ENCODE measurements at places on chromosomes 11 and 22. TPM values are rescaled to one million over a fixed set of nuclear protein-coding genes. Genes with fewer than 3 reads are reported as not detected.

DNA sequence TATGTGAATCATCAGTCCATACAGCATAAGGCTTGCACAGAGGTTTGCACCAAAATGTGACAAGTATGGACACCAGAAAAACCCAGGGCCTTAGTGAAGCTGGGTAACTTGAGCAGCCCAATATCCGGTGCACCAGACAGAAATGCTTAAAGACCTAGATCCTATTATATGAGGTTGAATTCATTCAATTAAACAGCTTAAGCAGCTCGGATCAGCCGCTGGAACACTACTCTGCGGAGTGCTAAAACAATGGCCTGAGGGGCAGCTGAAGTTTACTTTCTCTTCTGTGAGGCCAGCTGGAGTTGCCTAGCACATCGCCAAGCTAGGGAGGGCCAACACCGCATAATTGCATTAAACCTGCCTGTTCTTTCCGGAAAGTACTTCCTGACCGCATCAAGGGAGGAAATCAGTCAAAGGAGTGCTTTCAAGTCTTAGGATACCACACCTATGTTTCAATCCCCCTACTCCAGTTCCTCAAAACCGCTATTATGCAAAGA, 17.0 kb upstream of the FAM181B start:
- H3K36me3 ChIP-seq: no peaks in the 10 kb centered on the region
- DNase-seq: no peak
- no peaks in the 10 kb centered on the region for H3K27me3 ChIP-seq

- no peak overlapping the region for H3K27ac ChIP-seq
- H3K36me3 ChIP-seq: no peaks in the 10 kb centered on the region
- no peak overlapping the region for H3K4me3 ChIP-seq
- no peaks in the 10 kb centered on the region for H3K27me3 ChIP-seq
- DNase-seq: no peak
Measured at GRCh38 chr11:23502826-23503225, 642.6 kb upstream of the CCDC179 start.

DNA sequence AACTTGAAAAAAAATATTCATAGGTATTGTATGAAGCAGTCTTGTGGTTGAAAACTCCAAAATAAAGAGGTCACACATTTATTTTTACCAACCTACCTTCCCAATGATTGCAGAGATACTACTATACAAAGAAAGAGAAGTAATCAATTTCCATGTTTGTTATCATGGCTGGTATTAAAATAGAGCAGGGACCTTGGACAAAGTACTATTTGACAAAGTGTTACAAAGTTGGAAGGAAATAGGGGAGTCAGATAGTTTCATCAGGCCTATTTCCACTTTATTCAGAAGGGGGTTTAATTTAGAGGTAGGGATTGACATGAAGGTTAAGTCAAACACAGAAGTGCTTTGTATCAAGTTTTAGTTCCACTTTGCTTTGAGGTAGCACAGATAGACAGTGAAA, 34.4 kb upstream of the KIRREL3 start:
- no peaks in the 10 kb centered on the region for H3K36me3 ChIP-seq
- H3K4me1 ChIP-seq: no peaks in the 10 kb centered on the region
- H3K4me3 ChIP-seq: no peak overlapping the region
- no peaks in the 10 kb centered on the region for H3K27me3 ChIP-seq
- DNase-seq: no peak

GRCh38 chr22:46518542-46519325, 18.7 kb downstream of the CELSR1 start:
- no peak overlapping the region for H3K4me3 ChIP-seq
- no peaks in the 10 kb centered on the region for H3K4me1 ChIP-seq
- H3K36me3 ChIP-seq: no peaks in the 10 kb centered on the region

DNA sequence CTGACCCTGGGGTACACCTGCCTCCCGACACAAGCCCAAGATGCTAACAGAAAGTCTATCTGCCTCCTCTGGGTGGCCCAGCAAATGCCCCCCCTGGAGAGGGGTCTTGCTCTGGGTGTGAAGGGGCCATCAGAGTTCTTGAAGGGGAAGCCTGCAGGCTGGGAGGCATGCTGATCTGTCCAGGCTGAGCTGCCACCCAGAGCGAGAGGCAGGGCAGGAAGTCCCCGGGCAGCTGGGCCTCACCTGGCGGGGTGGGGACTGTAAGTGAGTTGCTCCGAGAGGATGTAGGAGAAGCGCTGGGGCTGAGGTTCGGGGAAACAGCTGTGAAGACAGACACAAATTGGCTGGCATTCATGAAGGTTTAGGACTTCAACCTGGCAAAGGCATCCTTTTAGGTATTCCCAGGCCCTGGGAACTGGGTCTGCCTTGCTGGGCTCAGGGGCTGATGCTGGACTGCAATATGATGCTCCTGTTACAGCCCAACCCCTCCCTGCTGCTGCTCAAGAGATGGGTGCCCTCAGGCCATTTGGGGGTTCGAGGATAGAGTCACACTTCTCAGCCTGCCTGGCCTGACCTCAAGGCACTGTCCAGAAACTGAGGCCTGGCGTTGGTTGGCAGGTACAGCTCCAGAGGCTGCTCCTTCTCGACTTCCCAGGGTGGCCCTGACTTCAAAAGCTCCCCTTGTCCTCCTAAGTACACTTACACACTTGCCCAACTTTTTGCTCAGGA, 60.2 kb upstream of the LYVE1 start:
- H3K27ac ChIP-seq: no peak overlapping the region
- H3K4me3 ChIP-seq: no peak overlapping the region
- no peaks in the 10 kb centered on the region for H3K36me3 ChIP-seq
- no peak for DNase-seq
- H3K4me1 ChIP-seq: no peaks in the 10 kb centered on the region
- no peaks in the 10 kb centered on the region for H3K27me3 ChIP-seq

MCHR1 gene
- total RNA-seq: 0.26 TPM

PANX3 gene
- total RNA-seq: not detected

SLC29A2 gene
- total RNA-seq: 3.7 TPM

OR4D10 gene
- not detected for total RNA-seq

POTEH gene
- not detected for total RNA-seq

OR2D2 gene
- 0.20 TPM for total RNA-seq

IGLL1 gene
- total RNA-seq: not detected

CBLIF gene
- total RNA-seq: not detected

P2RY6 gene
- total RNA-seq: 0.24 TPM
